Left ventricle myocardium superior (tissue), 1 donor: ENCODE measurements at places on chromosomes 3 and 15. TPM values are rescaled to one million over a fixed set of nuclear protein-coding genes. Genes with fewer than 3 reads are reported as not detected.

DNA sequence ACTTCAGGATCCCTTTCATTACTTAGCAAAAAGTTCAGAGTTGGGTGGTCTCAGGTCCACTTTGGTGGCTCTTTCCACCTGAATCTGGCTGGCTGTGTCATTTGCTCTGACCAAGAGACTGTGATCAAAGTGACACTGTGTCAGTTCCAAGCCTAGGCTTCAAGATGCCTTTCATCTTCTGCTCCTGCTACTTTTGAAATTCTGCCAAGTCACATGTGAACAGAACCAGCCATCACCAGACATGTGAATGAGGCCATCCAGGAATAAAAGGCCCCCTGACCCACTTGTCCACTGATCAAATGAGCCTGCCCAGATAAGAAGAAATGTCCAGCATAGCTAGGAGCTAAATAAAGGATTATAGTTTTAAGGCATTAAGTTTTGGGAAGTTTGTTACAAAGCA lies 132.2 kb downstream of the OSBPL10 start:
- DNase-seq, result no peak

- no peak for DNase-seq
Measured at GRCh38 chr3:139283301-139283700, 60.5 kb upstream of the MRPS22 start.

- no peak for DNase-seq
Measured at GRCh38 chr3:70982700-70983140, 600.8 kb downstream of the FOXP1 start.

The ZMYND10 gene
- total RNA-seq, result 0.07 TPM

DNA sequence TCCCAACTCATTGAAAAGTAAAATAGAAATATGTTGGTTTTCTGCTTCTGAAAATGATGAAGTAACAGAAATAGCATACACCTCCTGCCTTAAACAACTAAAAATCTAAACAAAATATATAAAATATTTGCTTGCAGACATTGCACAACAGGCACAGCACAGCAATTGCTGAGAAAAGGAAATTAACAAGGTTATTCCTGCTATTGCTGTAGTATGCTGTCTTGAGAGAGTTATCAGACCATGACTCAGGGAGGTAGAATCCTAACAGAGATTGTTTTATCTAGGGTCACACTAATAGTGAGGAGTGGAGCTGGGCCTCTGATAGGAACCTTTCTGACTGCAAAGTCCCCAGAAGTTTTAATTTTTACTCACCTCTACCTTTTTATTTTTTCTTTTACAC lies 72.6 kb downstream of the ZBTB20 start:
- no peak for DNase-seq

GRCh38 chr3:27910456-27910855 lies 188.3 kb upstream of the EOMES start:
- DNase-seq, result no peak

DNA sequence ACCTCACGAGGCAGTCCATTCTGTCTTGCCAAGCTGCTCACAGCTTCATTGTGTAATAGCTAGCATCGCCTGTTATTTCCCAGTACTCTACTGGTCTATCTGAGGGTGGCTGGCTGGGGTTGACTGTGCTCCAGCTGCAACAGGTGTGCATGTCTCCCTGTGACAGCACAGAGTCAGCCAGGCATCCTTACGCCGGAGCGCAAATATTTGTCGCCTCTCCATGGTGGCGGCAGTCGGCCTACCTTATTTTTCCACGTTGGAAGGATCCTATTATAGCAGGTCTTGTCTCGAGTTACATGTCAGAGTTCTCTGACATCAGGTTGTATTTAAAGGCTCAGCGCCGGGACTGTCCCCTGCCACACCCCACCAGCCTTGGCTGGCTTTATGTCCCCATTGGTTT lies 307.1 kb downstream of the TLE3 start:
- no peak for DNase-seq

GRCh38 chr15:90306560-90306959 lies 41.1 kb downstream of the NGRN start:
- no peak for DNase-seq

The RBPMS2 gene
- 213 TPM for total RNA-seq

GRCh38 chr3:188584958-188585689 lies 431.2 kb downstream of the LPP start:
- no peak for DNase-seq

DNA sequence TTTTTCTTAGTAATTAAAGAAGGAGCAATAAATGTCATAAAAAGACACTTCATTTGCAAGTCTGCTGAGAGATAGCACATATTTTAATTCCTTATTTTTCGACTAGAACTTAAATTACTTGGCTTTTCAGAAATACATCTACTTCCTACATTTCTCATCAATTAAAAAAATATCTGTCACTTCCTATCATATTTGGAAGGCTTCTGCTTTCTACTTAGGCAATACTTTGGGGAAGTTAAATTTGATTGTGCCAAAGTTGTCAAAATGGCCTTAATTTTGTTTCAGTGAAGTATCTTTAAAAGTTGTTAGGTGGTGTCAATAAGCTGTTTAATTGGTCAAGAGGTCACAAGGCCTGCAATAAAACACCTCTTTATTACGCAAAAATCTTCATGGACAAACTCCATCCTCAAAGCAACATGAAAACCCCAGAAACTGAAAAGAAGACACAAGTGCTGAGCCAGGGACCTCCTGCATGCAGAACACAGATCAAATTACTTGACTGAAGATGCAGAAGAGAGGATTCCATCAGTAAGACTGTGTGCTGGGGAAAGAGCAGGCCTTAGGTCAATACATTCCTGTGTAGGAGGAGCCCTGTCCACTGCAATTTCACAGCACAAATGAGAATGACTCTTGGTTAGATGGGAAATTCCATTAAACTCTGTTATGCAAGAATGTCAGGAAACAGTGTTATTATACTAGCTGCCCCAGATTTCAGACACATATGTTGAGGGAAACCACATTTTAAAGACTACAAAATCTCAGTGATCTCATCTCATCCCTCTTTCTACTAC lies 48.0 kb upstream of the FSTL1 start:
- no peak for DNase-seq

DNA sequence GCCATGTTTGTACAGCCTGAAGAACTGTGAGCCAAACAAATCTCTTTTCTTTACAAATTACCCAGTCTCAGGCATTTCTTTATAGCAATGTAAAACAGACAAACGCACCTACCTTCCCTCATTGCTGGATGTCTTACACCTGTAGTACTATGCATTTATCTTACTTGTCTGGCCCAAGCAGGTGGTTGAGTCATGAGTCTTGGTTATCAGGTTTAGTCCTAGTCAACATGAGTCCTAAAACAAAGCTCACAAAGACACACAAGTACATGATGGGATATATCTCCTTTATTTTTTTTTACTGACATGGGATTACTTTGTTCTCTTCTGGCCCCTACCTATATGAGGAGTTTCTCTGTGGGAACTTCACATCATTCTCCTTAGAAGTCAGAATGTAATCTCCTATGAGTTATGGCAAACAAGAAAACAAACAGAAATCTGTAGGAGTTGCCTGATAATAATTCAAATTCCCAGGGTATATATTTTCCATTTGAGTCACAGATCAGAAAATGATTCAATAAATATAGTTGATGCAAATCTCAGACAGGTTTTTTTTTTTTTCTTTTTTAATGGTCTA lies 33.6 kb upstream of the PLSCR2 start:
- no peak for DNase-seq

- no peak for DNase-seq
Measured at GRCh38 chr15:27587810-27588209, 511.3 kb downstream of the OCA2 start.

DNA sequence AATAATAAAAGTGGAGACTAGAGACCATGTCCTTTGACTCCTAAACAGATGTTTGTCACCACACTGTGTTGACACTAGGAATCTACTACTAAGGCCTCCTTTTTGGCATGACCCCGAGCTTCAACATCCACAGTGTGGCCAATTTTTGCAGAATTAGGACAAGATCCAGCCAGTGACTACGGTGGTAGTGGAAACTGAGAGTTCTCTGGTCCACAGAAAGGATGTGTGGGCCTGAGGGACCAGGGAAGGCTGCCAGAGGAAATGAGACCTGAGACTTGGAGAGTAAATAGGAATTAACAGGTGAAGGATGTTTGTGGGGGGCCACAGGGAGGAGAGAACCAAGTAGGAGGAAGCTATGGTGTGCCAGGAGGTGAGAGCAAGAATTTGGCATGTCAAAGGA lies 122.7 kb downstream of the CHCHD6 start:
- DNase-seq, result peak; percentile 54

The KY gene
- total RNA-seq, result 20.6 TPM

The GAP43 gene
- 0.25 TPM for total RNA-seq

The PRKCD gene
- 13.2 TPM for total RNA-seq

DNA sequence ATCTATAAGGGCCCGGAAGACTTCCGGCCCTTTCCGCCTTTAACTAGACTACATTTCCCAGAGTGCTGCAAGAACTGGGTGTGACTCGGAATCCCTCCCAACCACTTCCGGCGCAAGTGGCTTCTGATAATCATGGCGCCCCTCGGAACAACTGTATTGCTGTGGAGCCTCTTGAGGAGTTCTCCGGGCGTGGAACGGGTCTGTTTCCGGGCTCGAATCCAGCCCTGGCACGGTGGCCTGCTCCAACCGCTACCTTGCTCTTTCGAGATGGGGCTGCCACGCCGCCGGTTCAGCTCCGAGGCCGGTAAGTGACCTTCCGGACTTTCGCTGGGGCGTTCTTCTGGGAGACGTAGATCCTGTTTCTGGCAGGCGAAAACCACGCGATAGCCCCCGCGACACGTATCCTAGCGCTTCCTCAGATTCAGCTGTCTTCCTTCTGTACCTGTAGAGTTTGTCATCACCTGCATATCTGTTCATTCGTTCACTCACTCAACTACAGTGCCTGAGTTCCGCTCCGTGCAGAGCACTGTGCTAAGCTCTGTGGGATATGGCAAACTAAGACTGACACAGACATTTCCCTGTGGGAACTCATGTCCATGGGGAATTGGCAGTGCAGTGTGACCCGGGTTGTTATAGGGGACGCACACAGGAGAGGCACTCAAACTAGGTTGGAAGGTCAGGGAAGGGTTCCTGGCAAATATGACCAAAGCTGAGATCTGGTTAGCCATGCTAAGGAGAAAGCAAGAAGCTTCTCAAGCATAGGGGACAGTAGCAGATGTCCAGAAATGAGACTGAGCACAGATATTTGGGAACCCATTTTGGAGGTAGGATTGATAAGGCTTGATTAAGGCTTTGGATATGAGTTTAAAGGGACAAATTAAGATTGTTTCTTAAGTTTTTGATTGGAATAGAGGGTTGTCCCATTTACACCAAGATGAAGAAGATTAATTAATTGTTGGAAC lies at the start of gene MRPS22:
Gene MRPS22 (plus strand): TSS at position 126 of the 962 bp plus-strand sequence. CDS start 7 bp downstream, at position 133.
- DNase-seq, result peak; percentile 78

GRCh38 chr3:126446791-126447190 lies 28.9 kb downstream of the ZXDC start:
- no peak for DNase-seq

The SNX33 gene
- total RNA-seq, result 12.0 TPM

GRCh38 chr3:141926929-141927328 lies 50.5 kb downstream of the ATP1B3 start:
- DNase-seq, result no peak

- DNase-seq, result peak; percentile 31
Measured at GRCh38 chr3:161560008-161560637, 63.5 kb downstream of the OTOL1 start.

DNA sequence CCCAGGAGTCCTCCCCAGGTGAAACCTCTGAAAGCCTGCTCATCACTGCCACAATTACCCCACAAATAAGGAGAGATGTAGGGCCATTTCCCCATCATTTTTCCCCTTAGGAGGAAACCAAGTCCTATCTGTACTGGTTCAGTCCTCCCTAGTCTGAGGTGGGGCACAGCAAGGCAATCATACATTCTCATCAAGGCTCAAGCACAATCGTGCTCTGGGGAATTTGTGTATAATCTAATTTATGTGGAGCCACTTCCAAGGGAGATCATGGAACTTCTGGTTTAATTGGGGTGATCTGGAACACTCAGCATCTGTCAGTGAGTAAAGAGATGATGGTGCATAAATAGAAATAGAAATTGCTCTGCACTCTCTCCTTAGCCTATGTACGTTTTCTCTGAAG lies 546.9 kb downstream of the IGSF11 start:
- DNase-seq, result no peak

DNA sequence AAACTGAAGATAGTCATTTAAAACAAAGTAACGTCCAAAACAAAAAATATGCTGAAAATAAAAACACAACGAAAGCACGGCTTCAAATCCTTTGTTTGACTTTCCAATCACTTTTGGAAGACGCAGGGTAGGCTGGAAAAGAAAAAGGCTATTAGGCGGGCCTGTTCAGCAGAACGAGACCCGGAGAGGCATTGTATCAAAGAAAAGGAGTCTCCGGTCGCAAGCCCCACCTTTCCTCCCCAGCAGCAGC lies 691 bp downstream of the SENP7 start:
- DNase-seq, result no peak

GRCh38 chr3:5181469-5182141 lies 5.9 kb upstream of the EDEM1 start:
- no peak for DNase-seq

DNA sequence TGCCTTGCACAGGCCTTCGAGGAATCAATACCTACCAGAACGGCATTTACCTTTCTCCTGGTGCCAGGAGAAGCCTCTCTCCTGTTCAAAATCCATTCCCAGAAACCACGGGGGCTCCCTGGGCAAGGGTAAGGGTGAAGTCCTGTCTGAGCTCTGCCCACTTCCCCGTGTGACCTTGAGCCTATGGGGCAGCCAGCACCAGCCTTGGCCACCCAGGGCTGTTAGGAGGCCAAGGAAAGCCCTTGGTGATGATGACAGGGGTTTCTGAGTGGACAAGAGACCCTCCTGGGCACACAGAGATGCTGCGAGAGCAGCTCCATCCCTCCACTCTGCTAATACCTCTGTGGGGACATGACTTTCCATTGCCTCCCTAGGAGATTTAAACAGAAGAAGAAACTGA lies 5.9 kb downstream of the SCN5A start:
- DNase-seq, result no peak

DNA sequence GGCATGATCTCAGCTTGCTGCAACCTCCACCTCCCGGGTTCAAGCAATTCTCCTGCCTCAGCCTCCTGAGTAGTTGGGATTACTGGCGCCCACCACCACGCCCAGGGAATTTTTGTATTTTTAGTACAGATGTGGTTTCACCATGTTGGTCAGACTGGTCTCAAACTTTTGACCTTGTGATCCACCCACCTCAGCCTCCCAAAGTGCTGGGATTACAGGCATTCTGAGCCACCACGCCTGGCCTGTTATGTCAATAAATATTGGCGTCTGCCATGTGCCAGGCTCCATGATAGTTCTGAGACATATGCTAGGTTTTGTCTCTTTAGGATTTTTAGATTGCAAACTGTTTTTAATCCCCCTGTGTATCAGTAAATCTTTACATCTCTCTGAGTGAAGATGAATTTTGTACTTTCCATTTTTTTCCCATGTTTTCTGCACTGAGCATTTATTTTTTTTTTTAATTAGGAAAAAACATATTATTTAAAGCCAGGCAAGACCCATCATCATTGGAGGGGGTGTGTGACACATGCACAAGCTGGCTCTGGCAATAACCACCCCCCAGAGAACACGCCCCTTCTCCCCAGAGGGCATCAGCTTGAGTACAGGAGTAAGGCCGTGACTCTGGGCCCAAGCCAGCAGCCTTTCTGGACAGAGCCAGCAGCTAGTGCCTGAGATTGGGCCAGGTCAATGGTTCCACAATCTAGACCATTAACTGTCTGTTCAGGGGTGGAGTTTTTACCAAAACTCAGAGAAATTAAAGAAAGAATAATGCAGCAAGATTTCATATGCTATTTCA lies 51.0 kb upstream of the ATP1B3 start:
- no peak for DNase-seq

The C3orf20 gene
- total RNA-seq, result not detected

- DNase-seq, result no peak
Measured at GRCh38 chr3:188635258-188636042, 481.5 kb downstream of the LPP start.

The SLC28A2 gene
- not detected for total RNA-seq

The POTEB gene
- not detected for total RNA-seq
